ENCODE measurements at places on chromosomes 2 and 18.
A peak's percentile ranks its signal among the peaks of the same experiment; 100 is the strongest.

GRCh38 chr2:28334527-28334894 is 58.1 kb upstream of the FOSL2 start:
- DNase-seq: no peak

DNA sequence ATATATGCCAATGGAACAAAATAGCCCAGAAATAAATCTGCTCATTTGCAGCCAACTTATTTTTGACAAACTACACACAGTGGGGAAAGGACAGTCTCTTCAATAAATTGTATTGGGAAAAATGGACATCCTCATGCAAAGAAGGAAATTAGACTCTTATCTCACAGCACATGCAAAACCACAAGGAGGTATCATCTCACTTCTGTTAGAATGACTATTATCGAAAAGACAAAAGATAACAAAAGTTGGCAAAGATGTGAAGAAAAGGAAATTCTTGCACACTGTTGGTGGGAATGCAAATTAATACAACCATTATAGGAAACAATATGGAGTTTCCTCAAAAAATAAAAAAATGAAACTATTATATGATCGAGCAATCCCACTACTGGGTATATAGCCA is 16.3 kb upstream of the WDR75 start:
- DNase-seq: no peak

DNA sequence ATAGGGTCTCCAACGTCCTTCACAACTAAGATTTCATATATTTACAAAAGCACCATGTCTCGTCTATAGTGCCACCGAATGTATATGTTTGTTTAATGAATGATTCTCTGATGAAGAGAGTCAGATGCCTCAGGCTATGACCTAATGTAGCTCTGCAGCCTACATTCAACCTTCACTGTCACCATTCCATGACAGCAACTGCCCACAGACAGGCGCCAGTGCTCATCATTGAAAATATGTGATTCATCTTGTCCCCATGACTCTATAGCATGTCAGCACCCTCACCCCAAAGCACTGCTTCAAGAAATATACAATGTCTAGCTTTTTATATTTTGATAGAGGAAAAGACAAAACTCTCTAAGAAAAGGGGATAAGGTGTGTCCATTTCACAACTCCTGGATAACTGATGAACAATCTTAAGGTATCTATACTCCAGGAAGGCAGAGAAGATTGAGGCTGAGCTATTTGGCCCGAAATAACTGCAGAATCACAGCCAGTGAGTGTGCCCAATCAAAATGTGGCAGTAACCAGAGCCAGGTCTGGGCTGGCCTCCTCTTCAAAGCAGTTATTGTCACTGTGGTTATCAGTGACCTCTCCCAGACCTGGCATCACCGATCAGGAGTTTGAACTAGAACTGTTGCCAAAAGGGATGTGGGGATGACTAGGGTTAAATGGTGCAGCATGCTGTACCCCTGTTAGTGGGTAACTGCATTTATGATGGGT is 246.6 kb downstream of the SETBP1 start:
- no peak for DNase-seq

DNA sequence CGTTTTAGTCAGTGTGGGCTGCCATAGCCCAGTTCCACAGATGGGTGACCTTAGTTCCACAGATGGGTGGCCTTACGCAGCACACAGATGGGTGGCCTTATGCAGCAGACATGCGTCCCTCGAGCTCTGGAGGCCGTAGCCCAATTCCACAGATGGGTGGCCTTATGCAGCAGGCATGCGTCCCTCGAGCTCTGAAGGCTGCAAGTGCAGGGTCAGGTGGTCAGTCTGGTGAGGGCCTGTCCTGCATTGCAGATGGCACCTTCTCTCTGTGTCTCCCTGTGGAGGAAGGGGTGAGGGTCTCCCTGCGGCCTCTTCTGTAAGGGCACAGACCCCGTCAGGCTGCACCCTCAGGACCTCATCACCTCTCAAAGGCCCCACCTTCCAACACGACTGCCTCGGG is 189.5 kb upstream of the TPO start:
- DNase-seq: no peak

DNA sequence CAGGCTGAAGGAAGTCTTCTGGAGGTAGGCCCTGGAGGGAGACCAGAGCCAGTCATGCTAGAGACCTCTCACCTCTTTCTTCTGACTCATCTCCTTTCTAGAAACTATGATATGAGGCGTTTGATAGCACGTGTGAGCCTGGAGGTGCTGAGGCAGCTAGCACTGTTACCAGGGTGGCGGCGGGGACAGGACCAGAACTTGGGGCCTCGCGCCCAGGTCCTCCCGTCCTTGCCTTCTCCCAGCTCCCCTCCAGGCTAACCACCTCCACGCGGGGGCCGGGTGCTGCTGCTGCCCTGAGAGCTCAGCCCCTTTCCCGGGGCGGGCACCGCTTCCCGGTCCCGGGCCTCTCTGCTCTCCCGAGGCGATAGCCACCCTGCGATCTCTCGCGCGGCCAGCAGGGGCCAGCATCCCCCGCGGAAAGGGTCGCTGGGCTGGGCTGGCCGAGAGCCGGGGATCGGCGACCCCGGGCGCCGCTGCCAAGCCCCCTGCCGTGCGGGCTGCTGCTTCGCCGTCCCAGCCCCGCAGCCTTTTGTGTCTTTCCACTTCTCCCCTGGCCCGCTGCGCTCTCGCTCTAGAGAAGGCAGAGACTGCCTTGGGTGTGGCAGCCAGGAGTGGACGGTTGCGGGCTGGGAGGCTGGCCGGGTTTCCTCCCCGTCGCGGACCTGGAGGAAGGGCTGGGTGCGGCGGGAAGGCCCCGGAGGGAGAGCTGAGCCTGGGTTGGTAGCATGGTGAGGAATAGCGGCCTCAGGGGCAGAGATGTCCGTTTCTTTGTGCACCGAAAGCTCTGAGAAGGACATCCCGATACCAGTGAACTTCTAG is 49.1 kb downstream of the TMEM17 start:
- DNase-seq: peak; percentile 43

DNA sequence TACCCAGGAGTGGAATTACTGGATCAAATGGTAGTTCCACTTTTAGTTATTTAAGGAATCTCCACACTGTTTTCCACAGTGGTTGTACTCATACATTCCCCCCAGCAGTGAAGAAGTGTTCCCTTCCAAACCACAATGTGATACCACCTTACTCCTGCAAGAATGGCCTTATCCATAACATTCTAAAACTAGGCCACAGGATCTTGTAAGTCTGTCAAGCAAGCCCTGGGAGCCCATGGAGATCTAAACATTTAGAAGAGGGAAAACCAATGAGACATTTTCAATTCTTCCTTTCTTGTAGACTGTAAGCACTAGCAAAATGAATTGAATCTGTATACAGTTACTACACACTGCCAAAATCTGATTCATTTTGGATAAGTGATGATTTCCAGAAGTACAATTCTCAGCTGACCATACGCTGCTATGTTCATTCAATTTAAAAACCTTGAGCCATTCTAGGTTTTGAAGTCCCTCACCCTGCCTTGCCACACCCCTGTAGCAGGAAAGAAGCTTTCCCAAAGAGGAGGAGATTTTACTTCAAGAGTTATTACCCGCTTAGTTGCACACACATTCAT is 149.1 kb downstream of the SLC8A1 start:
- DNase-seq: no peak

DNA sequence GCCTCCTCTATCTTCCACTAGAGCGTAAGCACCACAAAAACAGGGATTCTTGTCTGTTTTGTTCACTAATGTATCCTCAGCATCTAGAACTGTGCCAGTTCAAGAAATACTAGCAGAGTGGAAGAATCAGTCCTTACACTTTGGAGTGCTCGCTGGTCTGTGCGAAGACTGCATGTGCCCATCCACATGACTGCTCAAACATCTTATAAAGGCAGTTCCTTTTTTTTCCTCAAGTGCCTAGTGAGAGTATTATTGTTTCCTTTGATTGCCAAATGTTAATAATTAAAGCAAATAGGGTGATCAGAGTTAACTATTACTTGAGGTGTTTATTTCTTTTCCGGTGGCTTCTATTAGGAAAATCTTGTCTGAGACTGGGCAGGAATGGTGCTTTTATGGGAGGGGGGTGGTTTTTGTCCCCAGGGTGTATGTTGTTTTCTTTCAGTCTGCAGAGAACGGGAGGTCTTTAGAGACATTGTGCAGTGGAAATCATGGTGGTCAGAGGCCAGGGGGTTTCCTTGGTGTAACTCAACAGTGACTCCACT is 45.6 kb upstream of the ITGB6 start:
- DNase-seq: no peak

DNA sequence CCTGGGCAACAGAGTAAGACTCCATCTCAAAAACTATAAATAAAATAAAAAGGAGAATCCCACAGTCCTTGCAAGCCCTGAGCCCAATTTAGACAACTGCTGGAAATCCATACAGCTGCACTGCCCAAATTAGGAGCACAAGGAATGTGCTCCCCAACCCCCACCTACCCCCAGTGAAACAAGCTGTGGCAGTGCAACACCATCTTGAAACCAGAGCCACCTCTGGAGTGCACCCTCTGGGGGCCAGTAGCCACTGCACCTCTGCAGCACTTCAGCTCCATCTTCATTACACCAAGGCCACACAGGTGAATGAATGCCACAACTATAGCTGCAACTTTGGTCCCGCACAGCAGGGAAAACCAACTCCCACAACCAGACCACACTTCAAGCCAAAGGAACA is 37.3 kb downstream of the USP34 start:
- no peak for DNase-seq

DNA sequence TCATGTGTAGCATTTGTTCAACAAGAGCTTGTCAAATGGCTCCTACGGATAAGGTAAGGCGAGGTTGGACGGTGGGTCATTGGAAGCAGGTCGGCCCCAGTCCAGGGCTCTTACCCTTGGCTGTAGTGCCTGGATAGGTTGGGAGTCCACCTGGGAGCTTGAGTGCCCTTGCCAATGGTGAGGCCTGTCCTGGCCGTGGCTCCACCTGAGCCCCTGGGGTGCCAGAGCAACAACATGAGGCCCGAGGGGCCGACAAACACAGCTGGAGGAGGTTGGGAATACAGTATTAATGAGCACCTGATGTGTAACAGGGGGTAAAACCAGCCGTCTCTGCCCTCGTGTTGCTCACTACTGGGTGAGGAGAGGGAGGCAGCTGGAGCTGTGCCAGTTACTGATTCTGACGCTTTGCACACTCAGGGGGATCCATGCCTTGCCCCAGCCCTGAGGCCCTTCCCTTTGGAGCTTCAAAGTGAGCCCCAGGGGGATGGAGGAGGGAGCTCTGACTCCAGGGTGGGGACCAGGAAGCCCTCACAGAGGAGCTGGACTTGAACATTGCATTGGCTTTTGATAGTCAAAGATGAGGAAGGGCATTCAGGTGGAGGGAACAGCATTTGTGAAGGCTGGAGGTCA is 87.2 kb downstream of the RHOB start:
- DNase-seq: no peak

- no peak for DNase-seq
These were observed 365.3 kb upstream of the TCF4 start for GRCh38 chr18:55953326-55953725.

DNA sequence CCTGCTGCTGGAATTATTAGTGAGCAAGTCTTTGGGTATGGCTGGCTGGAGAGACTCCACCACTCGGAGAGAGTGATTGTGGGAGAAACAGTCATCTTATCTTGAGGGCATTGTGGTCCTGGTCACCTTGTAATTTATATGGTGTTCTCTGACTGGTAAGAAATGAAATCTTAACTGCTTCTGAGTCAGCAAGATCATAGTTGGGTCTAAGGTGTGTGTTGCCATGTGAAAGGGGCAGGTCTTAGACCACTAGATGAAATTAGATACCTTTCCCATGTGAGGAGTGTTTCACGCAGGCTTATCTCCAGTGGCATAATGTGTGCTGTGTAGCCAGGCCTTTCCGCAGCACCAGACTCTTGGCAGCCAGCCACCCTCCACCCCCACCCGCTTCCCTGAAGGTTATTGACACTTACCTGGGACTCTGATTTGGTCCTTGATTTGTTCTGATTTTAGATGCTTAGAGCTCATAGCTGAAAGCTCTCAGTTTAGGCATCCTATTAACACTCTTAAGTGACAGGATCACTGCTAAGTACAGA is 7.7 kb downstream of the MAPRE3 start:
- no peak for DNase-seq

DNA sequence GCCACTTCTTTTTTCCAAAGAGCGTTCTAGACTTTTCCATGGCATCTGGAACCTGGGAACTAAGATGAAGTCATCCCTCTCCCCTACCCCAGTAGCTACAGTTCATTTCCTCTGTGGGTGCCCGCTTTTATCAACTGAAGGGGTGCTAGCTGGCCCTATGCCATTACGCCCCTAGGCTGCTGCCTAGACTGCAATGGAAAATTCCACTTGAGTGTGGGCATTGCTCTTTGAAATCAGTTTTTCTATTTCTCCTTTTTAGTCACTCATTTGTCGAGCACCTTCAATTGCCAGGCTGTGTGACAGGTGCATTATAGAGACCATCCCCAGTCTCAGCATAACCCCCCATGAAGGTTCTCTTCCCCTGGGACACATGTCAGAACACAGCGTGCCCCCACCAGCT is 7.3 kb downstream of the TEX51 start:
- DNase-seq: no peak

GRCh38 chr18:56676639-56677038 is 25.5 kb downstream of the WDR7 start:
- DNase-seq: no peak
